ENCODE measurements at places on chromosomes 2 and 18.
A peak's percentile ranks its signal among the peaks of the same experiment; 100 is the strongest.

GRCh38 chr18:63828656-63829055 lies 53.4 kb downstream of the SERPINB7 start:
- DNase-seq: no peak

DNA sequence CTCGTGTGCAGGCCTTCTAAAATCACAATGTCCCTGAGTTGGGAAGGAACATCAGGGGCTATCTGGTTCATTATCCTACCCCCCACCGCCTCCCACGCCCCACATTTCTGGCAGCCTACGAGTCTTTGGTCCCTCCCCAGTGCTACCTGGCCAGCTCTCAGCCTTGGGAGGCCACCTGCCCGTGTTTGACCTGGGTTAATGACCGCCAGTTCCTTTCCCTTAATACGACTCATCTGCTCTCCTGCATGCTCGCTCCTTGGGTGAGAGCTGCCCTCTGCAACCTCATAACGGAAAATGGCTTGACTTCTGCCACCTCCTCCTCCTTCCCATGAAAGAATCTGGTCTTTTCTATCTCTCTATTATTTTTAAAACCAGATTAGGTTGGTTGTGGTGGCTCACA lies 112.5 kb downstream of the NEDD4L start:
- no peak for DNase-seq

DNA sequence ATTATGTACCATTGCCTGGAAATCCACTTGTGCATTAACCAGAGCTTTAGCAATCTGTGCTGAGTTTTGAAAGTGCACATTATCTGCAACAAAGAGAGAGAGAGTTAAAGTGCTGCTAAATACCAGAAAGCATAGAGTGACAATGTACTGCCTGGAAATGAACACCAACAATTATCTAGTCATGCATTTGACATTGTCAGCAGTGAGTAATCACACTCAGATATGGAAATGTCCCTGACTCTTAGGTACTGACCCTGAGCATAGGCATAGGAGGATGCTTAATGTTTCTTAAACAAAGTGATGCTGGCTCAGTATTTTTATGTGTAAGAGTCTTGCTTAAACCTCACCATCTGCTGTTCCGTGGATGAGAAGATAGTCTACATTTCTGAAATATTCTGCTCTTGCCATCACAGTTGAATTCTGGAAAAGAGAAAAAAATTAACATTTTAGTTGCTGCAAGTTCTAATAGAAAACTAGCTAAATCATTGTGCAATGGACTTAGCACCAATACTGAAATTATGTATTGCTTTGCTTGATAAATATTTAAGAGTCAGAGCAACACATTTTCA lies 20.8 kb upstream of the GCG start:
- DNase-seq: no peak

DNA sequence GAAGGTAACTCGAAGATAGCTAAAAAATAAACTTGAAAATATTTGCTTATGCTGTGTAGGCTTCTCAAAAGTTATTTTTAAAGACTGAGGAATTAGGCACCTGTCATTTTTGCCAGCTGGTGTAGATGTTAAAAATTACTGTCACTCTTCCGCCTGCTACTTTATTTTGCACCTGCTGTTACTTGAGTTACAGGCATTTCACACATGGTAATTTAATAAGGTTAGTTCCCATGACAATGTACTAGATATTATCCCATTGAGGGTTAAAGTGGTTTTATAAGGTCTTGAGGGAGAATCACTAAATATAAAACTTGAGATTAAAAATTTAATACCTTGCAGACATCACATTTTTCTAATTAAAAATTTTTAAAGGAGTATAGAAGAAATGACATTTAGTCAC lies 26.6 kb downstream of the MYL1 start:
- peak; percentile 63 for DNase-seq

DNA sequence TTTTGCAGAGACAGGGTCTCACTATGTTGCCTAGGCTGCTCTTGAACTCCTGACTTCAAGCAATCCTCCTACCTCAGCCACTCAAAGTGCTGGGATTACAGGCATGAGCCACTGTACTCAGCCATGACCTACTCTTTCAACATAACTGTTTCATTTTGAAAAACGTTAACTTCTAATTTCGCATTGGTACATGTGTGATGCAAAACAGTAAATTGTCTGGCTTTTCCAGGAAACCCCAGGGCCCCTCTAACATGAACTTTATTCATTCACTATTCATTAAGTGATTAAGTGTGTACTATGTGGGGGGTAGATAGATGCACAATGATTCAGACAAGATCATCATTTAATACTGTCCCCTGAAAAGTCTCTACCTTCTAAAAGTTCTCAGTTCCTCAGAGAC lies 364.9 kb downstream of the SS18 start:
- no peak for DNase-seq

DNA sequence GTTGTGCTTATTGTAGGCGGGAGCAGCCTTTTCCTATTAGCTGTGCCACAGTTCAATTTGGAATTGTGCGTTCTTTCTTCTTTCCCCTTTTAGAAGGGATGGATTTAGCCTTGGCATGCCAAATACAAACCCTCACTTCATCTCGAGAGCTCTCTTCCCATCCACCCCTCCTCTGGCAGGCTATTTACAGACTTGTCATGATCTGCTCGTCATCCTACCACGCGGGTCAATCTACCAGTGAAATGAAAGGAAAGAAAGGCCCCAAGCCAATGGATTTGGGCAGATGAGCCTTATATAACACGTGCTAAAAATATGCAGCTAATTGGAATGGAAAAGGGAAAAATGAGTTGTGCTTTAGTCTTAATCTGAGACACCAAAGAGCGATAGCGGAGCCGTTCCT lies 277.5 kb downstream of the PRKCE start:
- DNase-seq: no peak

GRCh38 chr2:41965173-41965908 lies 82.5 kb upstream of the PKDCC start:
- DNase-seq: no peak

DNA sequence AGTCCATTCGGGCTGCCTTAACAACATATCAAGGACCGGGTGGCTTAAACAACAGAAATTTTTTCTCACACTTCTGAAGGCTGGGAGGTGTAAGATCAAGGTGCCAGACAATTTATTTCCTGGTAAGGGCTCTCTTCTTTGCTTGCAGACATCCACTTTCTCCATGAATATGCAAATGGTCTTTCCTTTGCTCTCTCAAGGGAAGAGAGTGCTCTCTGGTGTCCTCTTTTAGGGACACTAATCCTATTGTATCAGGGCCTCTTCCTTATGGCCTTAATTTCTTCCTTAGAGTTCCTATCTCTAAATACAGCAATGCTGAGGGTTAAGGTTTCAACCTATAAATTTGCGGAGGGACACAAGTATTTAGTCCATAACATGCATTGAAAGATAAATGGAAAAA lies 770.8 kb downstream of the DSC3 start:
- DNase-seq: no peak

DNA sequence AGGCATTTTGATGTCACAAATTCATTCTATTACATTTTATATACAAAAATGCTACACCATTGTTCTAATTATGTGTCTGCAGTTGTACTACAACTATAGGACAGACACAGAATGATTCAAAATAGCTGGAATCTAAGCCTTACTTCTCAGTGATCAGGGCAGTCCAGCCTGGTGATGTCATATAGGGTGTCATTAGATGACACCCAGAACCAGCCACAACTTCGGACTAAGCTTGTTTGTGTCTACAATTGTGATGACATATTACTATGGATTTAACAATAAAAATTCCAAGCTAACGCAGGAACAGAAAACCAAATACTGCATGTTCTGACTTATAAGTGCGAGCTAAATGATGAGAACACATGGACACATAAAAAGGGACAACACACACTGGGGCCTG lies 31.0 kb downstream of the M1AP start:
- DNase-seq: no peak

GRCh38 chr2:11858883-11859282 lies 112.5 kb downstream of the LPIN1 start:
- DNase-seq: no peak

GRCh38 chr2:64437883-64438282 lies 16.1 kb upstream of the LGALSL start:
- no peak for DNase-seq

- no peak for DNase-seq
Observed at GRCh38 chr2:6958616-6959235, 41.5 kb downstream of the RNF144A start.

DNA sequence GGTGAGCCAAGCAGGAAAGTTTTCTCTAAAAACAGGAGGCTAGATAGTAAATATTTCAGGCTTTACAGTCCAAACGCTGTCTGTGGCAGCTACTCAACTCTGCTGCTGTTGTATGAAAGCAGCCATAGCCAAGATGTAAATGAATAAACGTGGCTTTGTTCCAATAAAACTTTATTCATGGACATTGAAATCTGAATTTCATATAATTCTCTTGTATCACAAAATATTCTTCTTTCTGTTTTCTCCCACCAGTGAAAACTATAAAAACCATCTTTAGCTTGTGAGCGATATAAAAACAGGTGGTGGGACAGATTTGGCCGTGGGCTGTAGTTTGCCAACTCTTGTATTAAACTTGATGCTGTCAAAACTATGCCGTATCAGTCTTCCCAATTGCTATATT lies 333.0 kb downstream of the PTPRM start:
- DNase-seq: no peak

GRCh38 chr2:16691261-16691660 lies 25.6 kb upstream of the CYRIA start:
- DNase-seq: no peak

GRCh38 chr2:26572591-26572990 lies 68.6 kb downstream of the CIB4 start:
- DNase-seq: no peak

DNA sequence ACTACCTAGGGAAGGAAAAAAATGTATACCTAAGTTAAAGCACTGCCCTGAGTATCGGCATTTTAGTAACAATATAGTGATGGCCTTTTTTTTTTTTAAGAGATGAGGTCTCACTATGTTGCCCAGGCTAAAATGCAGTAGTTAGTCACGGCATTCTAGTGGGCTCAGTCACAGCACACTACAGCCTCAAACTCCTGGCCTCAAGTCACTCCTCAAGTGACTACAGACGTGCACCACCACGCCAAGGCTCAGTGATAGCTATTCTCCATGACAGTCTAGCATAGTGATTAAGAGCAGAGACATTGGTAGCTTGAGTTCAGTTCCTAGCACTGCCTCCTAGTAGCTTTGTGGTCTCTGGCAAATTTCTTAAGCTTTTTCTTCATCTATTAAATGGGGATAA lies 27.6 kb downstream of the UBXN2A start:
- no peak for DNase-seq

- DNase-seq: no peak
Observed at GRCh38 chr2:23788100-23788499, 138.8 kb downstream of the ATAD2B start.

GRCh38 chr2:132668189-132668823 lies 1.7 kb downstream of the LYPD1 start:
- peak; percentile 53 for DNase-seq

DNA sequence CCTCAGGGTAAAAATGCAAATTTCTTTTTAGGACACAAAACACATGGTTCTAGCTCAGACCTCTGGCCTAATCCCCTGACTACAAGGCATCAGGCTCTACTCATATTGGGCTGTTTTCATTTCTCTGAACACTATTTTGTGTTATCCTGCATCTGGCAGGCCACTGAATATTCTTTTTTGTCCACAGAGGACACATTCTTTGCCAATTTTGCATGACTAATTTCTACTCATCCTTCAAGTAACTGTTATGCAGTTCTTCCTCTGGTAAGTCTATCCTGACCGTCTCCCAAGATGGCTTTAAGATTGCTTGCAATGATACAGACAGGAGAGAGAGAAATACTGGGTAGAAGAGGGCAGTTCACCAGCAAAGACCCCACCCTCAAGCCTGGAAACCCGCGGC lies 107.6 kb upstream of the RGPD4 start:
- DNase-seq: no peak

DNA sequence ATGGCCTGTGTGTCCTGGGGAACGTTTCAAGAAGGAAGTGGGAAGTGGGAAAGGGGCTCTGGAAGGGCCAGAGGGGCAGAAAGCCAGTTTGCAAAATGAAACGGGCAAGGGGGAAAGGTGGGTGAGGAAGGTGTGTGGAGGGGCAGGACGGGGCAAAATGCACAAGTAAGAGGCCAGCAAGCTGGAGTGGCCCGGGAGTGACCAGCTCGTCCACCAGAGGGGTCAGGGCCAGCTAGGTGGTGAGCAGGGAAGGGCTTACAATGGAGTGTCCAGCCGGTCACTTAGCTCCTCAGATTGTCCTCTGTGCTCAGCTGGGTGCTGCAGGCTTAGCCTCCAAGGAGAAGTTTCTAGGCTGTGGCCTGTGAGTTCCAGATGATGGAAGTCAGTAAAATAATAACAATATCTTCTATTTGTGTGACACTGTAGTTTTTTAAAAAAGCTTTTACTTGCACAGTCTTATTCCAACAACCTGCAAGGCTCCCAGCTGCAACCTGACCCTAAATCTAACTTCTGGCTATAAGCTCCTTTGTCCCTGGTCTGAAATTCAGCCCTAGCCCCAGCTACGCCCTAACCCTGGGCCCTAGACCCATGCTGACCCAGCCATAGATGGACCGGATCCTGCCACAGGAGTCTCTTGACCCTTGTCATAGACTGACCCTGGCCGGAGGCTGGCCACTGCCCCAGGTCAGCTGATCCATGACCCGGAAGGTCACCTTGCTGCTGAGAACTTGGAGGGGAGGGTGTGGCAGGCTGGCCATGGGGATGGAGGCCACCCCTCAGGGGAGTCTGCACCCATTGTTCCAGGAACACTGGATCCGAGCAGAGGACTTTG lies 29.2 kb downstream of the MYO7B start:
- no peak for DNase-seq

GRCh38 chr2:150695451-150696135 lies 208.1 kb upstream of the RND3 start:
- no peak for DNase-seq

DNA sequence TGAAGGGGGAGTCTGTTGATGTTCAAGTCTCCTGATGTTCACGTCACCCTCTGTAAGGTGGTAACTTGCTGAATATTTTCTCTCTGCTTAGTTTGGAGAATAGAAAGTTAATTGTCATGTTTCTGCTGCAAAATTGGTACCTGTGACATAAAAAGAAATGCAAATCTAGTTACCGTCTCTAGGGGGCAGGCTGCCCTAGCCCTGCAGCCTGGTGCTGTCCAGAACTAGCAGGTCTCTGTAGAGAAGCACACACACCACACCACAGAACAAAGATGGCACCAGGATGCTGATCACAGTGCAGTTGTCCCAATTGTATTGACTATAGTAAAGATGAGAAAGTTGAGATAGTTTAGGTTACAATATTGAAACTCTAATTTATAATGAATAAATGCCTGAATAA lies 47.0 kb downstream of the SLC9A4 start:
- DNase-seq: peak; percentile 48

GRCh38 chr2:143786026-143786765 lies 657.0 kb downstream of the ARHGAP15 start:
- DNase-seq: no peak
